Endodermal cell (in vitro differentiated cells): ENCODE measurements at places on chromosomes 1 and 21.

DNA sequence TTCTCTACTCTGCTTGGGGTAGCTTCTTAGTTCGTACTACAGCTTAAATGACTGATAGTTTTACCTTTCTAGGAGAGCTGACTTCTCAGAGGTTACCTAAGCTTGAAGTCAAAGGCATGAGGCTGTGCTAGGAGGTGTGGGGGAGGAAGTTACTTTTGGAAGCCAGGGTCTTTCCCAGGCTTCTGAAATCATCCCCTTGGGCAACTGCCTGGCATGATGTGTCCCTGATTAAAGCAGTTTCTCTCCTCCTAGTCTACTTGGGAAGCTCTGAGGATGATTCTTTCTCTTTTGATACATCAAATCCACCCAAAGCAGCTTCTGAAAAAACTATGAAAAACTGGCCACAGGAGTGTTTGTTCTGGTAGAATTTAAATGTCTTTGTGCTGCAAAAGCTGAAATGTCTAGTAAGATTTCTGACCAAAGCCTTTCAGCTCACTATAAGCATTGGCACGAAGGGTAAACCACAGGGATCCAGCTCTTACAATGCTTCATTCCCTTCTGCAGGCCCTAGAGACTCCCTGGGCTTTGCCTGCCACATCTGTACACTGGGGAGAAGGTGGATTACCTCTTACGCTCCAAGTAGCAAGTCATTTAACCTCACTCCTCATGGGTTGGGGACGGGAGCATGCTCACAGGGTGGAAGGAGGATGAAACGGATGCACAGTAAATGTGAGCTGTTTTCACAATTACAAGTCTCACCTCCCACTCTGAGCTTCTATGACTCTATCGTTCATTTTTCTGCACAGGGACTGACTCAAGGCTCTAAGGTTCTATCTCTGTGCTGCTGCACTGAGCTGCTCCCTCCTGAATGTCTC, 59.6 kb downstream of the RUNX1 start:
- DNase-seq, result no peak

GRCh38 chr21:42414928-42415769, 11.4 kb downstream of the UBASH3A start:
- no peak for DNase-seq

DNA sequence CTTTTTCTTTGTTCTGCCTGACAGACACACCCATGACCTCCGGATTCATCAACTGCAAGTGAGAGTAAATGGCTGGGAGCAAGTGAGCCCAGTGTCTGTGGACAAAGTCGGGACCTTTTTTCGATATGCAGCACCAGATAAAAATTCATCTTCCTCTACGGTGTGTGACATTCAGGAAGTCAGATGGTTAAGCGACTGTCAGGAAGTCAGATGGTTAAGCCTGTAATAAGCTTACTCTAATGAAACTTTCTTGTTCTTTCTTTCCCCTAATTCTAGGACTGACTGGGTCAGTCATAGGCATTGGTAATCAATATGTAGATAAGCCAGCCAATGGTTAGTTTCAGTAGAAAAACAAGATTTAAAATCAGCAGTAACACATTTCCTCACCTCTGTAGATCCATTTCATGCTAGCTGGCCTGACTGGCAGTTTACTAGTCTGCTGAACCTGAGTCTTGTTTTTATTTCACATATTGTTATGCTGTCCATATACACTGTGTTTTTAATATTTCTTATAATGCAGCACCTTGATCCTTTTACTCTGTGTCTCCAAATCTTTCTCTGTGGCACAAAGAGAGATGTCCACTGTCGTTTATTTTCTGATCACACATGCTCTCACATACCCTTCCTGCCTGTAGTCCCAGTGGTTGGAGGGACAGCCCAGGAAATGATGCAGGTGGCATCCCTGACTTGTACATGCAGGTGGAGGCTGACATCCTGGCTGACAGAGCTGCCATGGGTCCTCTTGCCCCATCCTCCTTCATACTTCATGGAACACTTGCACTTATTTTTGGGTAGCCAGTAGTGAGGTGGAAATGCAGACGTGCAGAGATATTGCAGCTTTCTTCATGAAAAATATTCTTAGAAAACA, 115.8 kb downstream of the VPS13D start:
- no peak for DNase-seq

DNA sequence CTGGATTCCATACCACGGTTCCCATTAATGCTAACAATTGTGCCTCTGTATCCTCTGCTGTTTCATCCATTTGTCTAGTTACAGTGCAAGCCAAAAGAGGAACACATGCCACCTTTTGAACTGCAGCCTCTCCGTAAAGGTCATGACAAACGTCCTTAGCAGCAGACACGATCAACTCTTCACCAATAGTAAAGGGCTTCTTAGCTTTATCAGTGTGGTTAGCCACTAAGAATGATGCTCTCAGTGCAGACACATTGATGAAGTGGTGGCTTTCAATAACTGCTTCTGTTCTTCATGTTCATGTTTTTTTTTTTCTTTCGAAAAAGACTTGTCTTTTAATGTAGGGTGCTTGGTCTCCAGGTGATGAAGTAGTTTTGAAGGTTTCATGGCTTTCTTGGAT, 14.3 kb downstream of the XPR1 start:
- DNase-seq, result no peak

GRCh38 chr1:160993544-160994193, 27.3 kb downstream of the F11R start:
- no peak for DNase-seq
